Stimulated activated CD4-positive, alpha-beta T cell treated with anti-CD3 and anti-CD28 coated beads, Interleukin-15, amount 100 ng/mL, for 24 hours (primary cell): ENCODE measurements at places on chromosomes 3 and 15.

DNA sequence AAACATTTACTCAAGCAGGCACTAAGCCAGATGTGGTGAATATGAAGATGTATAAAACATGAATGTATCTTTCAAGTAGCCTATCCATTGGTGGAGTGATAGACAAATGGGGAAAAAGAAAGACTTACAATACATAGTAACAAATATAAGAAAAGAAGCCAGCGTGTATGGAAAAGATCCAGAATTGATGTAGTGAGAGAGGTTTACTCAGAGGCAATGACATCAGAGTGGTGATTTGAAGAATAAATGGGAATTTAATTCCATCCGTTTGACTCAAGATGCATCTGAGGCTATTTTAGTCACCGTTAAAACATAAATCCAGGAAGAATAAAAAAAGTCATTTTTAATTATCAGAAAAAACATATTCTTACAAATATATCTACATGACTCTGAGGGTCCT, 162.6 kb downstream of the IL1RAP start:
- DNase-seq, result no peak

DNA sequence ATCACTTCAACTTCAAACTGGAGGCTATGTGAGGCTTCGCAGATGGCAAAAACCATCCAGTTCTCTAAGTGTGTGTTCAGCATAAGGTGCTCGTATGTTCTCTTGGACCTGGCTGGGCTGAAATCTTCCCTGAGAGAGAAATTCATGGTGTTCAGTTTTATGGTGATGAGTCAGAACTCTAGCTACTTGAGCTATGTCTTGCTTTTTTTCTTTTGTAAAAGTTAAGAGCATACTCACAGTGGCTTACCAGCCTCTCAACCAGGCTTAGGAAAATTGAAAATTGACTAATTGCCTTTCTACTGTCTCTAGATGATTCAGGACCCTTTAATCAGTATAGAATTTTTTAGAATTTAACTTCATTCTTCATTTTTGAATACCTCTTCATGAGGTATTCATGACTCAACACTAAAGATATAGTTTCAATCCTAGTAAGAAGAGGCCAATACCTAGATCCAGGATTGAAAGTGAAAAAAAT, 617.5 kb downstream of the TBL1XR1 start:
- no peak for DNase-seq

- no peak for DNase-seq
Measured at GRCh38 chr15:75123395-75123794, 78.3 kb upstream of the C15orf39 start.

GRCh38 chr3:152941859-152942258, 106.9 kb downstream of the P2RY1 start:
- no peak for DNase-seq
